ENCODE measurements at places on chromosomes 1 and 21.

DNA sequence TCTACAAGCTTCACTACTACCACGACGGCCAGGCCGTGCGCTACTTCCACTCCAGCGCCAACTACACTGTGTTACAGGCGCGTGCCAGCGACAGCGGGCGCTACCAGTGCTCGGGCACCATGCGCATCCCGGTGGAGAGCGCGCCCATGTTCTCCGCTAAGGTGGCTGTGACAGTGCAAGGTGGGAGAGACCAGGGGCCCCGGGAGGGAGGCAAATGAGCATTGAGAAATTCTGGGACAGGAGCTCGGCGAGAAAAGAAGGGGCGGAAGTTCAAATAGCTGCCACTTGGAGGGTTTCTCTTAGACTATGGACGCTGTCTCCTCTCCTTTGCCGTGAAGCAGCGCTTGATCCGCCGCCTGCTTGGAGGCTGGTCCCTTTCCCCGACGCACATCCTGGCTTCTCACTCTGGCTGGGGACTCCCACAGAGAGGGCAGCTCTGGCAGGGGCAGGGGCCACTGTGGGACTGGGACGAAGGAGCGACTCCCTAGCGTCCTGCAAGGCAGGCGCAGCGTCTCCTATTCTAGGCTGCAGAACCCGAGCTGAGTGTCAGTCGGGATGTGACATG is 4.6 kb downstream of the FCRLB start:
- DNase-seq: no peak

DNA sequence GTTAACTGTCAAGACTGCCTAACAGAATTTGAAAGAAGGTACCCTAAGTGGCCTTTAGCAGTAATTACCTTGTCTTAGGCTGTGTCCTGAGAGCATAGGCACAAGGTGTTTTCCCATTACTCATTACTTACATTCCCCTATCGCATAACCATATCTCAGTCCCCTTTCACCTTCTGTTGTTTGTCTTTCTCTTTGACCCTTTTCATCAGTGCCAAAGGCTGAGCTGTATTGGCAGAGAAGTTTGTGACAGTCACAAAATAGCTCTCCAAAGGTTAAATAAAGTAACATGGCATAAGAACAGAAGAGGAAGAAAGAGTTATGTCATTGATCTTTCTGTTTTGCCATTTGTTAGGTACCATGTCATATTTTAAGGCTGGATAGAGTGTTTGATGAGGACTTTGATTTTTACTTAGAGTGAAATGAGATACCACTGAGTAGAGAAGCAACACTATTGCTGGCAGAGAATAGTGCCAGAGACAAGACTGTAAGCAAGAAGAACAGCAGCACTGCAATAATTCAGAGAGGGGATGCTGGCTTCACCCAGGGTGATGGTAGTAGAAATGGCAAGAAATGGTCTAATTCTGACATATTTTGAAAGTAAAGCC is 497.8 kb downstream of the TTLL7 start:
- no peak for DNase-seq

GRCh38 chr1:30313176-30313575 is 410.2 kb downstream of the MATN1 start:
- no peak for DNase-seq

DNA sequence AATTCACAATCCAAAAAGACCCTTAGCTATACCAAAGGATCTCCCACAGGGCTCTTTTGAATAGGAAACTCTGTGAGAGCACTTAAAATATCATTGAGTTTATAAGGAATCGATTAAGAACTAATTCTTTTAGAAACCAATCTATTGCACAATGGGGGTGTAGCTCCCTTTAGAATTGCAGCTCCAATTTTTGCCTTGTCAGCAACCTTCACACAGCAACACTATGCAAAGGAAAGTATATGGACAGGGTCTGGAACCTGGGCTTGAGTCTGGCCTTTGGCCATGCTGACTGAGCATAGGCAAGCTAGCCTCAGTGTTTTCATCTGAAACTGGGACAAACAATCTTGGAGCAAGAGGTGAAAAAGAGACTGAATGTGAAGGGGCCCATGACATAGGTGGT is 17.2 kb upstream of the FAM78B start:
- no peak for DNase-seq

DNA sequence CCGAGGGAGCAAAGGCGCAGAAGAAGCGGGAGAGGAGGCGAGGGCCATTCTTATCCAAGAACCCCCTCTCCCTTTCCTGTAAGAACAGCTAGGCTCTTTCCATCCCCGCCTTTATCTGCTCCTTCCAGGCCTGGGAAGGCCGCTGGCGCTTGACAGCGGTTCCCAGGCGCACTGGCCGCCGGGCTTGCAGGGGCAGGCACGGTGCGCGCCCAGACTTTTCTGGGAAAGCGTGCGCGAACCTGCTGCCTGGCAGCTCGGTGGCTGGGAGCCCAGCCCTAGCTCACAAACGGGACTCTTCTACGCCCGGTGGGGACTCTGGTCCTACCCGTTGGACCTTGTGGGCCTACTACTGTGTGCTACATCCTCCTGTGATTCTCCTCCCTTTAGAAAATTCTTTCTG is 8.8 kb upstream of the IFNLR1 start:
- no peak for DNase-seq
